ENCODE measurements at places on chromosomes 7 and 10.

DNA sequence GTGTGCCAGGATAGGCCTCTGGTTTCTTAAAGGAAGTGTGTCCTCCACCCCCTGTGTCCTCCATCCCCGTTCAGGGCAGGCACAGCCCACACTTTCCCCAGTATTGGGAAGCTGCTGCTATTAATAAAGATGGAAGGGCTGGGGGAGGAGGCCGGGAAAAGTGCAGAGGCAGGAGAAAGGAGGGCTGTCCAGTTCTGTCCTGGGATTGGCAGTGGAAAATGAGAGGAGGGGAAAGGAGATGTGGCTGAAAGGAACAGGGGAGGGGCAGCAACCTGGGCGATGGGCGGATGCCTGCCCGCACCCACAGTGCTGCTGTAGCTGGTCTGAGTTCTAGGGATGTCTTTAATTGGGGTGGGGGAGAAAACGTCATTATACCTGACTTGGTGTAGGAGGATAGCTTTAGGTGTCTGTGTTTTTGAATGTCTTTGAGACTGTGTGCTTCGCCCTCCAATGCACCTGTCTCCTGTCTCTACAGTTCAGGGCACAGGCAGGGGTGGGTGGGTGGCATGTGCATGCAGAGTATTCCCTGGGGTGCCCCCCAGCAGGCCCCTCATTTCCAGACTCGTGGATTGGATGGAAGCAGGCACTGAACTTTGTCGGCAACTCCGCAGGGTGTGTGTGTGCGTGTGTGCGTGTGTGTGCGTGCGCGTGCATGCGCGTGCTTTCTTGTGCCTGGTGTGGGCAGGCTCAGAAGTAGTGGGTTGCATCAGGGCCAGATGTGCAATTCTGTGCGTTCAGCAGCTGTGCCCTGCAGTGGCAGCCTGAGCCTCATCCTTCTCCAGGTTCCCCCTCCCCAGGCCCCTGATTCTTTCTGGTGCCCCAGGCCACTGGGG lies 2.5 kb downstream of the TRIM8 start:
- no peak for DNase-seq

- no peak for DNase-seq
These were observed 113.5 kb downstream of the KLF6 start for GRCh38 chr10:3671386-3671955.

DNA sequence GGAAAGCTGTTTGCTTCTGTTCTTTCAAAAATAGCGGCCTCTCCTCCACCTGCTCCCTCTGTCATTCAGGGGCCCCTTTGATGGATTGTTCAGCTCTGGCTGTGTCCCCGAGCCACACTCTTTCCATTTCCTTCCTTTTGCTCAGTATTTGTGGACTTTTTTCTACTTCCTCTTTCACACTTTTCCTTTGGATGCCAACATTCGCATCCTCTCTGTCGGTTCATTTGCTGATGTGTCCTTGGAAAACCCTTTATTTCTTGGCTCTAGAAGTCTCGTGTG lies 11.7 kb upstream of the PWWP2B start:
- DNase-seq = no peak

- peak; percentile 73 for DNase-seq
These were observed 59.0 kb downstream of the CCDC6 start for GRCh38 chr10:59847326-59847725.

GRCh38 chr7:155003376-155004214 lies 671 bp upstream of the PAXIP1 start:
- peak; percentile 62 for DNase-seq

DNA sequence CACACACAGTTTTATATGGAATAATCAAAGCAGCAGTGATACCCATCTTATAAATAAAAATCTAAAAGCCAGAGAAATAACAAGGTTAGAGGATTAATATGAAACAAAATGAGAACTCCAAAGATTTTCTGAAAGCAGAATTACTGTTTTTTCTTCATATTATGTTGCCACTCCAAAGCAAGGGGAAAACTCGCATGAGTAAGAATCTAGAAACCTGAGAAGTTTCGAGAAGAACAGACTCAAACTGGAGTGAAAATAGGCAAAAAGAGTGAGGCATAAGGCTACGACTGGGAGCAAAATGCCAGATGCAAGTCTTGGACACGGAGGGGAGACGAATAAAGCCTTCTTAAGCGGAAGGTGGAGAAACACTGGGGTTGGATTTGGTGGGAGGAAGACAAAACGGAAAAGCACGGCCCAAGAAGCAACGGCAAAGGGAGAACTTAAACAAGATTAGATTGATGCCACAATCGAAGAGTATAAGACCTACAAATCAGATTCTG lies 923 bp downstream of the TNPO3 start:
- no peak for DNase-seq

GRCh38 chr10:94630017-94630688 lies 53.4 kb upstream of the CYP2C18 start:
- no peak for DNase-seq

DNA sequence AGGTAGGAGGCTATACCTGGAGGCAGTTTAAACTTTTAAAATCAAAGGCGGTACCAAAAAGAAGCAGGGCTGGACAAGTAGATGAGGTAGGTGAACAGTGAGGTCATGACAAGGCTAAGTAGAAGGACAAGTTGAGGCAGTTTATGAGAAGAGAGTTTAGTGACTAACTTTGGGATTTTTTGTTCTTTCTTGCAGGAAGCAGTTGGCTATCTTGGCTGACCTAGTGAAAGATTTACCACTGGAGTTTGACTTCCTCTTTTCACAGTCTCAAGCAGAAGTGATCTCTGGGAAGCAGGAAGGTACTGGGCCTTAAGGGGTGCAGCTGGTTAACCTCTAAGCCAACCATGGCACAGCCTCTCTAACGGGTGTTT lies 26.3 kb downstream of the ENTPD7 start:
- no peak for DNase-seq

DNA sequence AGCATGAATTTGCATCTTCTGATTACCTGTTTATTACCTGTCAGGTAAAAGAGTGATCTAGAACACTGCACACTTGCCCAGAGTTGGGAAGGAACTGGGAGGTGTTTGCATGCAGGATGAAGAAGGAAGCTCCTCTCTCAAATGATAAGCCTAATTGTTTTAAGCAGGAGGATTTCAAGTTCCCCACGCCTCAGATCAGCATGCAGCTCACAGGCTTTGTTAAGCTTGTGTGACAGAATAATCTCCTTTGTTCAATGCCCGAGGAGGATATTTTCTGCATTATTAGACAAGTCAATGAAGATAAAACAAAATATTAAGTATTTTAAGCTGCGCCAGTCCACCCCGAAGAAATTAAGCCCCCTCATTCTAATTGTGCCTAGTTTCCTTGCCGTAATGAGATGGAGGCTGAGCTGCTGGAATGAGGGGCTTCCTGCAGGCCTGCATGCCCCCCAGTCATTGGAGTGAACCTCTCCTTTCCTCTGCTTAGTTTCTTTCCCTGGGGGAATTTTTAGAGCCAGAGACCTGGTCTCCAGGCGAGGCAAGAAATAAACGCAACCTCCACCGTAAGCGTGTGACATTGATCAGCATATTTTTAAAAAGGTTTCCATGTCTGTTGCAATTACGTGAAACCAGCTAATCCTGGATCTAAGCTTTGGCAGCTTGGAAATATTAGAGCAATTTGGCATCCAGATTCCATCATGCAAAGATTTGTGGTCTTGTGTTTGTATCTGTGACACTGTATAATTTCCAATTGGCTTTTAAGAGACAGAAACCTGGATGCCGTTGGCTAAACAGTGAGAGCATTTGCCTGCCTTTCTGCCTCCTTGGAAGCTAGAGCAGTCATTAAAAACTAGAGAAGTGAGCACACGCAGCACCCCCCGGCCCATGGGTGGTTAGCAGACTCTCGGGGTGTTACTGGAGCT lies 376.0 kb downstream of the GALNT17 start:
- DNase-seq = no peak

- no peak for DNase-seq
These were observed 19.6 kb upstream of the SEPTIN7 start for GRCh38 chr7:35781200-35781701.

GRCh38 chr10:94208315-94208714 lies 154.4 kb downstream of the NOC3L start:
- no peak for DNase-seq

- no peak for DNase-seq
These were observed 43.9 kb upstream of the PDCD4 start for GRCh38 chr10:110827875-110828274.

DNA sequence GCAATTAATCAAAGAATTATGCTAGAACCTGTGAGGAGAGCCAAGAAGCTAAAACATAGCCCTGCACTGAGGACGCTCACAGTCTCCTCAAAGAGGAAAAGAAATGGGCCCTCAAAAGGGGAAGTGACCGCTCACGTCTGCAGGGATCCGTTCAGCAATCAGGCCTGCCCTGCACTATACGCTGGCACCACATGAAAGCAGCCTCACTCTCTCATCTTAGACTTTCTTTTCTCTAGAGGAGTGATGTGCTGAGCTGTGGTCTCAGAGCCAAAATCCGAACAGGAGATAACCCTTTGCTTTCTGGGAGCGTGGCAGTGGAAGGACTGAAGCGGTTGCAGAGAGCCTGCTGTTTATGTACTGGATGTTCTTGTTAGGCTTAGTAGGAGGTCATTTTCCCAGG lies 6.3 kb upstream of the IL2RA start:
- no peak for DNase-seq

DNA sequence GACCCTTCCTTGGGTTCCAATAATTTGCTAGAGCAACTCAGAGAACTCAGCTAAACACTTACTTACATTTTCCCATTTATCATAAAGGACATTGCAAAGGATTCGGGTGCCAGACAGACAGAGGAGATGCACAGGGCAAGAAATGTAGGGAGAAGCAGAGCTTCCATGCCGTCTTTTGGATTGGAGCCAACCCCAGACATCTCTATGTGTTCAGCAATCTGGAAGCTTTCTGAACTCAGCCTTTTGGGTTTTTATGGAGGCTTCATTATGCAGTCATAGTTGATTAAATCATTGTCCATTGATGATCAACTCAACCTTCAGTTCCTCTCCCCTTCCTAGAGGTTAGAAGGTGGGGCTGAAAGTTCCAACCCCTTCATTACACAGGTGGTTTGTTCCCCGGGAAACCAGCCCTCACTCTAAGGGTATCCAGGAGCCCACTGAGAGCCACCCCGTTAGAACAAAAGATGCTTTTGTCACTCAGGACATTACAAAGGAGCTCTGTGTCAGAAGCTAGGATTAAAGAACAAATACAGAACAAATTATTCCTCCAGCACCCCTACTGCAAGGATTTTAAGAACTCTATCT lies 211.9 kb upstream of the VSTM2A start:
- DNase-seq = no peak

GRCh38 chr7:155753446-155753965 lies 58.8 kb downstream of the SHH start:
- no peak for DNase-seq

- DNase-seq = no peak
These were observed 13.3 kb upstream of the PRDX3 start for GRCh38 chr10:119191881-119192280.

DNA sequence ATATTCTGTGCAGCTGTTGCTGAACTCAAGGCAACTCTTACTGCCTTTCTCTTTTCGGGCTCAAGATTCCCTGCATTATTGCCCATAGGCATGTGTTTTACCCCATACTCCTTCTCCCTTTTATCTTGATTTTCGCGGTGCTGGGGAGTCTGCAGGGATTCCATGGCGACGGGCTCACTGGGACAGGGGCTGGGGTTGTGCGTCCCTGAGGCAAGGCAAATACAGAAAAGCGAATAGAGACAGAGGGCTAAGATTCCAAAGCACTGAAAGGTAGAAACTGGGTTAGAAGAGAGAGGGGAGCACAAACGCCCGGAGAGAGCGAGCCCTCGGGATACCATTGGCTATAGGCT lies 519 bp upstream of the RPP38 start:
- DNase-seq = no peak

GRCh38 chr10:69734416-69734796 lies 67.3 kb upstream of the COL13A1 start:
- DNase-seq = no peak

- no peak for DNase-seq
These were observed 70.5 kb downstream of the SHH start for GRCh38 chr7:155741805-155742204.

DNA sequence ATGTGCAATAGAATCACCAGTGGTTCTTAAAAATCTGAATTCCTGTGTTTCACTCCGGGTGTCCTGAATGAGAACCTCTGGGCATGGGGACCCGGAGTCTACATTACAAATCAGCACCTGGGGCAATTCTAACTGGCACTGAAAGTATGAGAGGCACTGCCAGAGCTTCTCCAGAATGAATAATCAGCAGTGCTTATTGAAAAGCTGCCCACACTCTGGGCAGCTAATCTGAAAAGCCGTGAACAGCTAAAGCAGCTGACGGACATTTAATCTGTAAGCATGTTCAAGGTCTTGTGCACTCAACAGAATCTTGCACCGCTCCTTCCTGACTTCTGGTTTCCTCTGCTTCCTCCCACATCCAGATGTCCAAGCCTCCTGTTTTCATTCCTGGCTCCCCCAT lies 113.3 kb upstream of the KIF5B start:
- DNase-seq = no peak

DNA sequence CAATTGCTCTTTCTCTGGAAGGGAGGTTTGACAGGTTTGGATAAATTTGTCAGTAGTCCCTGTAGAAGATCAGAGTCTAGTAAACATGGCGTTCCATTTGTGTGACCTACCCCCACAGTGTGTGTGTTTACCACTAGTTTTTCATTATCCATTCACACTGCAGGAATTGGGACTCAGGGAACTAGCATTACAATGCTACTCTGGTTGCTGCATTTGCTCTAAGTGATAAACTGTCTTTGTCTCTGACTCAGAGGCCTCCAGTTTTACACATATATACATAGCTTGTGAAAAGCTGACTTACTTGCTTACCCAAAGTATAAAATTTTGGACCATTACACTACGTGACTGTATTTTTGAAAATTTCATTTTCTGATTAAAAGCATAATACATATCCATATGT lies 1604.0 kb downstream of the REEP3 start:
- DNase-seq = no peak
